ENCODE measurements at places on chromosomes 4 and X.

- DNase-seq = no peak
Measured at GRCh38 chr4:40369437-40370274, 34.5 kb downstream of the CHRNA9 start.

DNA sequence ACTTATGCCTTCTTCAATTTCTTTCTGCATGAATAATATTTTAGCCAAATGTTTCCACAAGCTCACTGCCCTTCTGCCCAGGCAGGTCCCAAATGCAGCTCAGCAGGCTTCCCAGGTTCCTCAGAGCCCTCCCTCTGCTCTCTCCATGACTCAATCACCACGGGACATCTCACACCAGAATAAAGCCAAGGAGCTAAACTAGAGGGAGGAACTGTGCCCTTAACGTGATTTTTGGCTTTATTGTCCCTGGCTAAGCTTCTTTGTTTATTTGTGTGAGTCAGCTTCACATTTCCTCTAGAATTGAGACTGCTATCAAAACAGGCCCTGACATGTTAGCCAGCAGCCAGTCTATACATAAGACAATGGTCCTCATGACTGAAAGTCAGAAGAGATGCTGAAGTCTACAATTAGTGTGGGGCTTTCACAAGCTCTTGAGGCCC is 186.4 kb upstream of the GALNT7 start:
- DNase-seq = no peak

GRCh38 chrX:68660746-68661145 is 13.3 kb downstream of the STARD8 start:
- no peak for DNase-seq

DNA sequence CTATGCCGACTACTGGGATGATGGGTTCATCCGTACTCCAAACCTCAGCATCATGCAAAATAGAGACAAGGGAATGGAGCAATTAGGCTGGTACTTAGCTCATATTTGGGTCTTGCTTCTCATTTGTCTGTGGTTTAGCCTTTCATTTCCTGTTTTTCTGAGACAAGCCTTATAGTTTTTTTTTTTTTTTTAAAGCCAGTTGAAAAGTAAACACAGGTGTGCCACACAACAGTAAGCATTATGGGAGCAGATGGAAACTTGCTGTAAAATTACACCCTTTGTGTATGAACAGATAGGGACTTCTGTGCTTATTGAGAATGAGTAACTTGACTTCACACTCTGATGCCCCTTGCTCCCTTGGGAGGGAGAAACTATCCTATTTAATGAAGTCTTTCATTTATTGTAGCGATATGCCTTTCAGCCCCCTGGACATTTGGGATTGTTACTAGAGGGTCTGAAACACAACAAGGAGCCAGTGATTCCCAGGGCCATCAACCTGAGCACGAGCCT is 13.7 kb downstream of the RASSF6 start:
- DNase-seq = no peak

DNA sequence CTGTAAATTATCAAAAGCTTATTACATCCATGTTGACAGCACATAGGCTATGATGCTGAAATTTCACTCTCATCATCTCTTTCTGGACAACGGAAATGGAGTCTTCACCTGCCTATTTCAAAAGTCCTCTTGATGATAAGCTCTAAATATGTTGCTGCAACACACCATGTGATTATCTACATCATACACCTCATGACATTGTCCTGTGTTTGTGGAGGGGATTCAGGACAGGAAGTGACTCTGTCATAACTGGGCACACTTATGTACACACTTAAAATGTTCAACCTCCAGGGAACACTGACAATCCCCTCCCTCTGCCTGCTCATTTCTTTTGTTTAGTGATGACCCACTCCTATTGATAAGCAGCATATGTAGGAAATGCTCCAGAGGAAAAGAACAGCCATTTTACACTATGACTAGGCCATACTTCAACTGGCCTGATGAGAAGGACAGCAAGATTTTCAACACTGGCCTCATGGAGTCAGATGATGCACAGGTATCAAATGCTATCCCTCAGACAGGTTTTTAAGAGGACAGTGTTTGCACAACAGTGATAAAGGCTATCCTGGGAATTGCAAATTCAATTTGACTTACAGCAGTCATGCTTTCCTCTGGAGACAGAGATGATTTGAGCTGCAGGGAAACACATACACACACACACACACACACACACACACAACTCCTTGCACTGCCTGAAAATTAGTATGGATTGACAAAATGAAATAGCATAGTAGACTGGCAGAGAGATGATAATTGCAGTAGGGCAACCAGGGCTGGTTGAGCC is 163.3 kb upstream of the RASGEF1B start:
- no peak for DNase-seq

- DNase-seq = no peak
Measured at GRCh38 chrX:153474718-153475117, 4.3 kb upstream of the HAUS7 start.

- DNase-seq = no peak
Measured at GRCh38 chr4:113497154-113497884, 264.2 kb downstream of the CAMK2D start.

GRCh38 chr4:1711571-1712215 is 426 bp downstream of the SLBP start:
- DNase-seq = no peak

GRCh38 chr4:72110886-72111285 is 79.1 kb downstream of the NPFFR2 start:
- no peak for DNase-seq

DNA sequence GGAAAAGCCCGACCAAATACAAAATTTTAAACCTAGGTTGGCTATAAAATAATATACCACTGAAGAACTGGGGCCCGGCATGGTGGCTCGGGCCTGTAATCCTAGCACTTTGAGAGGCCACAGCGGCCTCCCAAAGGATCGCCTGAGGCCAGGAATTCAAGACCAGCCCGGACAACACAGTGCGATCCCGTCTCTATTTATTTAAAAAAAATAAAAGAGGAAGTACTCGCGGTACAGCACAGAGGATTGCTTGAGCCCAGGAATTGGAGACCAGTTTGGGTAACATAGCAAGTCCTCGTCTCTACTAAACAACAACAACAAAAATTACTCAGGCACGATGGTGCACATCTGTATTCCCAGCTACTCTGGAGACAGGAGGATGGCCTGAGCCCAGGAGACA is 44.8 kb upstream of the CDKN2AIP start:
- no peak for DNase-seq

- DNase-seq = no peak
Measured at GRCh38 chr4:127469959-127470809, 162.6 kb upstream of the INTU start.

DNA sequence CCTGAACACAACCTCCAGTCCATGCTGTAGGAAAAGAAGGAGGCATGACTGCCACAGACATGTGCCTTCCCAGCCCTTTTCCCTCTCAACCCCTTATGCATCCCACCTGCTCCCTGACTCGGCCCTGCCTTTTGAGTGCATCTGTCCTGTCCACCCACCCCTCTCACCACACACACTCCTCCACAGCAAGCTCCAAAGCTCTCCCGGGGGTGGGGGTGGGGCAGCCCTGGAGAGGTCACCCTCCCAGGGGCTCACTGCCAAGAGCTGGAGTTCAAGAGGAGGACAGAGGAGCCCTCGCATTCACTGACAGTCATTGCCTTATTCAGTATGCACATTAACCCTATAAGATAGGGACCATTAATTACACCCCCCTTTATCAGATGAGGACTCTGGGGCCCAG is 46.6 kb upstream of the MAMLD1 start:
- DNase-seq = no peak

All from activated T-cell treated with anti-CD3 and anti-CD28 coated beads for 24 hours (primary cell).